ENCODE measurements at places on chromosomes 6 and 20.

DNA sequence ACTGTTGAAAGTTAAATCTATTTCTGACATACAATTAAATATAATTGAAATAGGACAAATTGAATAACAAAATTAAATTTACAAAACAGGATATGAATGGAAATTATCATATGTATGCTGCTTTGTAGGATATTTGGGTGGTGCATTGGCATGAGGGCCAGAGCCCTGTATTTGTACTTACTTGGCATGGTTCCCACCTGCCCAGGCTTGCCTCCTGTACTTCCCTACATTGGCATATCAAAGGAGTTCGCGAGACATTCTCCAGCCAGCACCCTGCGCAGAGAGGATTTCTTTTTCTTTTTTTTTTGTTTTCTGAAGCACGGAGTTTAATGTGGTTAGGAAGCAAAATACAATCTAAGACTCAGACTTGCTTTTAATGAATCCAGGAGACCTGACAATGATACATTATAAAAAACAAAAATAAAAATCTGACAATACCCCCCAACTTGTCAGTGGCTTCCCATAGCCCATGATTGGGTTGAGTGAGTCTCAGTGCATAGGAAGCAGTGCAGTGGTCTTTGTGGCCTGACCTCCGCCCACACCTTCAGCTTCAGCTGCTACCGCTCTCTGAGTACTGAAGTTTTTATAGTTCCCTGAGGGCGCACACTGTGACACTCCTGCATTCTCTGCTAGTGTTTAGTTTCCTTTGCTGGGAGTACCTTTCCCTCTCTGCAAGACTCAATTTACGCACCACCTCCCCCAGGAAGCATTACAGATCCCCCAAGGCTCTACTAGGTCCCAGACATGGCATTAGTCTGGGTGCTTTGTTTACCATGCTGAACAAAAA is 440.8 kb downstream of the UTRN start:
- no peak for DNase-seq

DNA sequence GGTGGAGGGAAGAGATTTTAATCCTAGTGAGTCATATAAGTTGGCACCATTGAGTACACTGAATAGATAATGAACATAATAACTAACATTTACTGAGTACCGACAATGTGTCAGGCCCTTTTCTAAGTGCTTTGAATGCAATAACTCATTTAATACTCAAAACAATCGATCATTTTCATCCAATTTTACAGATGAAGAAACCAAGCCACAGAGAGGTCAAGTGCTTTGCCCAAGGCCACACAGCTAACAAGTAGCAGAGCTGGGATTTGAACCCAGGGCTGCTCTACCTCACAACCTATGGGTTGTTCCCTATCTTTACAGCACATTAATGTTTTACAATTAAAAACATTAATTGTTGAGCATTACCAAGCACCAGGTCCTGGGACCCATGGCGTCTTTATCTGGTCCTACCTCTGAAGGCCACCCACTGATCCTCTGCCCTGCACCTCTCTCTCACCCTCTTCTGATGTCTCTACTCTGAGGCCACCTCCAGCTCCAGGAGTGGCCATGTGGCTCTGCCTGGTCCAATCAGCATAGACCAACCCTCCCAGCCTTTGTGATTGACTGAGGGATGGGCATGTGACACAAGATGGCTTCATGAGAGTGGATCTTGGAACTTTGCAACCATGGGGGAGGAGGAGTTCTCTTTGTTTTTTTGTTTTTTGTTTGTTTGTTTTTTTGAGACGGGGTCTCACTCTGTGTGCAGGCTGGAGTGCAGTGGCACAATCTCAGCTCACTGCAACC is 83.9 kb downstream of the KCNB1 start:
- no peak for DNase-seq

DNA sequence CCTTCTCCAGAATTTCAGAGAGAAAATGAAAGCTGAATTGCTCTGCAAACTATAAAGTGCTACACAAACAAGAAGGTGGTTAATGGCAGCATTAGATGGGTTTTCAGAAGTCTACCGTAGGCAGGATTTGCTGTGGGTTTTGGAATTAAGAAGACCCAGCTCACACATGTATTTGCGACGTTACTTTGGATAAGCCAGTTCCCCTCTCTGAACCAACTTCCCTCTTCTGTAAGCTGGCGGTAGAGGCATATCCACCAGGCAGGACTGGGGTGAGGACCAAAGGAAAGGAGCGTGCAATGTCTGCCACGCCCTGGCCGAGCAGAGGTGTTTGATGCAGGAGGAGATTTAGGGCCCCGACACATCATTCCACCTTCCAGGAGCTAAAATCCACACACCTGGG is 6.9 kb downstream of the RSPO4 start:
- DNase-seq = no peak

- peak; percentile 42 for DNase-seq
Observed at GRCh38 chr6:19301980-19302379, 535.2 kb upstream of the ID4 start.

DNA sequence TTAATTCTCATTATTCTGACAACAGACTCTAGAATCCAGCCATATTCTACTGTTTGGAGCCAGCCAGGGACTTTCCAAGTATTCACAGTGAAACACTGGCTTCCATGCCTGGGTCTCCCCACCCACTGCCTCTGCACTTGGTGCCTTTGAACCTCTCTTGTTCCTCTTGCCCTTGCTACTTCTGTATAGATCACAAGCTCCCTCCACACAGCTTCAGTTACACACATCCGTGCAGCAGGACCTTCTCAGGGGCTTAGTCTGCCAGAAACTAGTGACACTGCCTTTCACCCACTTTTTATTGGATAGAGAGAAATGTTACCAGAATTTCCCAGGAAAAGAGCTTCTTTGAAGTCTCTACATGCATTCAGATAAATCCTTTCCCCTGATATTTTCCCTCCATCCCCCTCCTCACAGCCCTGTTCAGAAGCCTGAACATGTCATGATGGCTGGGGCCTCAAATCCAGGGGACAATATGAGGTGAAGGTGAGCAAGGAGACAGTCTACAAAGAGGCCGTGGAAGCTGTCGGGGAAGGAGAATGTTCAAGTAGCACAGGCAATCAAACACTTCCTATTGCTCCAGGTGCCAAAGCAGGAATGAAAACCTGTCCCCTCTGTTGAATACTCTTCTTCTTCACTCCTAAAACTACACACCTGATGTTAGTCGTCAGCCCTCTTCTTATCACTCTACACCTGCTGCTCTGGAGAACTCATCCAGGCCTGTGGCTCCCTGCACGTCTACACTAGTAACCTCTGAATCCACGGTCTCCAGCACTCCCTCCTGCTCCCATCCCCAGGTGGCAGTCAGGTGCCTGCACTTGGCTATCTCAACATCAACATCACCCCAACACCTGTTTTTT is 20.2 kb upstream of the HLA-DOA start:
- DNase-seq = no peak
